ENCODE measurements at places on chromosomes 2 and 18.

DNA sequence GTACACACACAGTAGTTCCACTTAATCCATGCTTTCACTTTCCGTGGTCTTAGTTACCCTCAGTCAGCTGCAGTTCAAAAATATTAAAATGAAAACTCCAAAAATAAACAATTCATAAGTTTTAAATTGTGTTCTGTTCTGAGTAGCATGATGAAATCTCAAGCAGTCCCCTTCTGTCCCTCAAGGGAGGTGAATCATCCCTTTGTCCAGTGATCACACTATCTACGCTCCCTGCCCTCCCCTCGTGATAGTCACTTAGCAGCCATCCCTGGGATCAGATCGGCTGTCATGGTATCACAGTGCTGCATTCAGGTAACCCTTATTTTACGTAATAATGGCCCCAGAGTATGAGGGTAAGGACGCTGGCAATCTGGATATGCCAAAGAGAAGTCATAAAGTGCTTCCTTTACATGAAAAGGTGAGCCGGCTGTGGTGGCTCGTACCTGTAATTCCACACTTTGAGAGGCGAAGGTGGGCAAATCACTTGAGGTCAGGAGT is 5.8 kb upstream of the RTN4 start:
- DNase-seq, result no peak

- DNase-seq, result no peak
These were observed 144.4 kb downstream of the PTGR3 start for GRCh38 chr18:75064513-75064905.

DNA sequence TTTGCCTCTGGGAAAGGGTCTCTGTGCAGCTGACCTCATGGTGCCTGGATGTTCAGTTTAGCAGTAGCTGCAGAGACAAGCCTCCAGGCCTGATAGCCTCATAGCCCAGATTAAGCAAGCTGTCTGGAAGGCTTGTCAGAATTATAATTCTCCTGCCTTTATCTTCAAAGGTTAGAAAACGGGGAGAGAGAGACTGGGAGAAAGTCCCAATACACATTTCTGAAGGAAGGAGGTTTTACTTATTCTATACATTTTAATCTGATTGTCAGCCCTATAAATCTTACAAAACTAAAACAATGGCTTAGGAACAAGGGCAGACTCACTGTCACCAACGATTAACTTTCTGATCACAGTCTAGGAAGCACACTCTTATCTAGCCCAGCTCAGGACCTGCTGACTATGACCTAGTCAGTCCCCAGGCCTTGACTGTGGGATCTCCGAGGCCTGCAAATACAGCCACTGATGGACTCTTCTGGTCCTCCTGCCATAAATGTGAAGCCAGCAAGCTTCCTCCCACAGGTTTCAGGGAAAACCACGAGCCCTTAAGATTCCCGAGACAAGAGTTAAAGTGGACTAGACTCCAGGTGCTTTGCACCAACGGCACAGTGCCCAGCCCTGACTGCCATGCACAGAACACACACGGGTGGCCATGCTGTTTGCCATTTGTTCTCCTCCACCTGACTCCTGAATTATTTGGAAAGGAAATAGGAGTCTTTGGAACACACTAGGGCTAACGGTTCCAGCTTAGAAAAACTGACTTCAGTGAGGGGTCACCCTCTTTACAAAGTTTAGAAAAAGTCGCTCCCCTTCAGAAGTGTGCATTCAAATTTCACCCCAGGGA is 111.4 kb upstream of the SMAD7 start:
- no peak for DNase-seq

GRCh38 chr2:176521878-176522670 is 252.8 kb downstream of the MTX2 start:
- no peak for DNase-seq

DNA sequence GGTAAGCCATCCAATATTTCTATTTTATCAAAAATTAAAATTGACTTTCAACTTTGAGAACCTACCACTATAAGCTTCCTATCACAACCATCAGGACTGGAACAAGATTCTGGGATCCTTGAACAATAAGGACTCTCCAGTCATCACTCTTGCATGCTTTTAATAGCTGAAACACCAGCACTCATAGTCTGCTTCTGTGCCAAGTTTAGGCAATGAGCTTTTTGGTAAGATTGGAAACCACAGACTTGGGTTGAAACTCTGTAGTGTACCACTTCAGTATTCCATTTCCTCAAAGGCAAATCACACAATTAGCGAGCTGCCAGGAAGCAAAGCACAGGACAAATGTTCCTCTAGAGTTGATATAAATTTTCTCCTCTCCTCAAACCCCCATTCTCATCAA is 1065.8 kb upstream of the SLC39A10 start:
- no peak for DNase-seq

- no peak for DNase-seq
These were observed 96.8 kb downstream of the ADD2 start for GRCh38 chr2:70671092-70671675.

DNA sequence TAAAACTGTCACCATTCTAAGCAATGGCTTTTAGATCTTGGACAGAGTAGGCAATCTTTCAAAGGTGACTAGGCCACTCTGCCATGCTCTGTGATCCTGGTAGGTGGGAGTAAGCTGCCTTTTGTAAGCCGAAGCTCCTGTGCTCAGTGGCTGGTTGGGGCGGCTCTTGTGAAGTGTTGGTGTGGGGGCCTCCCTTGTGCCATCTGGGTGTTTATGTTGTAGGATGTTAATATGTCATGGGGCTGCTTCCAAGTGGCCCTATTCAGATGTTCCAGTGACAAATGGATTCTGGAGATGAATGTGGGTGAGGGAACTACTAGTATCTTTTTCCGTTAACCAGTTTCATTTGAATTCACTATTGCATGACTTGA is 116.8 kb upstream of the SPRED2 start:
- DNase-seq, result no peak

DNA sequence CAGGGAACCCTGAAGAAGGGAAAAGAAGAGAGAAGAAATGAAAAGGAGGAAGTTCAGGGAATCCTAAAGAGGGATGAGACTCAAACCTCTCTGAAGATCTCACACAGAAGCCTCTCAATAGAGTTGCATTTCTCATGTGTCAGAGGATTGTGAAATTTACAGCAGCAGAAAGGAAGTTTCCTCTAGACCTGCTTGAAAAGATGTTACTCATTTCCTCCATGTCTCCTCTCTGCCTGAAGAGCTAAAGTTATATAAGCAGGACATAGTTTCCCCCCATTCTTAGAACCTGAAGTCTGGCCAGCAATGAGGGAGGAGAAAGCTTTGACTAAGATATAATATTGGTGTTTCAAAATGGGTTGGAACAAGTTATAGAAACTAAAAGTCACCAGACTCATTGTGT is 1155.6 kb downstream of the LRP1B start:
- no peak for DNase-seq

All from activated T-cell treated with anti-CD3 and anti-CD28 coated beads for 4 hours (primary cell).